HS-5 (cell line): ENCODE measurements at places on chromosomes 1 and 21.
A peak's percentile ranks its signal among the peaks of the same experiment; 100 is the strongest.

DNA sequence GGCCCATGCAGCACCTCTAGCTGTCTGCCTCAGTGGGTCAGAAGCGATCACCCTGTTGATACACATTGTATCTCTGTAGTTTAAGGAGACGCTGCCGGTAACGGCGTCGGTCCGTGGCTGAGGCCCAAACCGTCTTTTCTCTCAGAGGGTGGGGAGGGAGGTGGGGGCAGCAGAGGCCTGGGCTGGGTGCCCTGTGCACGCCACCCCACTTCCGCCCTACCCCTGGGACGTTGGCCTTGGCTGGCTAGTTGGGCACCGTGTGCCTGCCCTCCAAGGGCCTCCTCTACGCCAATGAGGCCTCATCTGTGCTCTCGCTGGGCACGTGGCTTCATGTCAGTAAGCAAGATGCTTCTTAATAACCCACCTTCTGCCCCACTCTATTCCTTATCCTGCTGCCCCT is 9.4 kb downstream of the ZC3H12A start:
- no peak for DNase-seq

DNA sequence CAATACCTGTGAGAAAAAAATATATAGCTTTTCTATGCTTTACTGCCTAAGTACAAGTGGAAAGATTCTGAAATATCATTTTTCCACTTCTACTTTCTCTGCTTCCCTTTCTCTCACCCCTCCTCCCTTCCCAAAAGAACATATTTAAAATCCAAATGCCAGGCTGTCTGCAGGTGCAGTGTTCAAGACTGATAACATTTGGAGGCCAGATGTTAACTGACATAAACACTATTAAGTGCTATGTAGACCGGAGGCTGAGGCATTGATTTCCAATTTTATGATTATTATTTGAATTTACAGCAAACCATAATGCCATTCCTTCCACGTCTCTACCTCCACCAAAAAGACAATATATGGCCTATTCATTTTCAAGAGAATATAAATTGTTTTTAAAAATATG is 296.9 kb upstream of the SGIP1 start:
- no peak for DNase-seq

DNA sequence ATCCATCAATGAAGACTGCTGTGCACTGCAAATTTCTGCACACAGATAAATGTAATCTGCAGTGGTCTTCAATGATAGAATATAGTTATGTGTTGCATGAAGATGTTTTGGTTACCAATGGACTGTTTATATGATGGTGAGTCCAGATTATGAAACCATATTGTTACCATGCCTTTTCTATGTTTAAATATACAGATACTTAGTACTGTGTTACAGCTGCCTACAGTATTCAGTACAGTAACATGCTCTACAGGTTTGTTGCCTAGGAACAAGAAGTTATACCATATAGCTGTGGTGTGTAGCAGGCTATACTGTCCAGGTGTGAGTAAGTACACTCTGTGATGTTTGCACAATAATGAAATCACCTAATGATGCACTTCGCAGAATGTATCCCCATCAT is 40.8 kb downstream of the SORT1 start:
- no peak for DNase-seq

- no peak for DNase-seq
These were observed 25.6 kb downstream of the RUNX1 start for GRCh38 chr21:35023396-35024070.

GRCh38 chr1:20281801-20282200 is 8.9 kb upstream of the VWA5B1 start:
- DNase-seq: peak; percentile 93

- no peak for DNase-seq
These were observed at the start of gene SYT6 for GRCh38 chr1:114153261-114154145. Gene SYT6, minus strand, starts transcription at chr1:114153869. Its CDS starts 97 bp downstream, at chr1:114153772.

DNA sequence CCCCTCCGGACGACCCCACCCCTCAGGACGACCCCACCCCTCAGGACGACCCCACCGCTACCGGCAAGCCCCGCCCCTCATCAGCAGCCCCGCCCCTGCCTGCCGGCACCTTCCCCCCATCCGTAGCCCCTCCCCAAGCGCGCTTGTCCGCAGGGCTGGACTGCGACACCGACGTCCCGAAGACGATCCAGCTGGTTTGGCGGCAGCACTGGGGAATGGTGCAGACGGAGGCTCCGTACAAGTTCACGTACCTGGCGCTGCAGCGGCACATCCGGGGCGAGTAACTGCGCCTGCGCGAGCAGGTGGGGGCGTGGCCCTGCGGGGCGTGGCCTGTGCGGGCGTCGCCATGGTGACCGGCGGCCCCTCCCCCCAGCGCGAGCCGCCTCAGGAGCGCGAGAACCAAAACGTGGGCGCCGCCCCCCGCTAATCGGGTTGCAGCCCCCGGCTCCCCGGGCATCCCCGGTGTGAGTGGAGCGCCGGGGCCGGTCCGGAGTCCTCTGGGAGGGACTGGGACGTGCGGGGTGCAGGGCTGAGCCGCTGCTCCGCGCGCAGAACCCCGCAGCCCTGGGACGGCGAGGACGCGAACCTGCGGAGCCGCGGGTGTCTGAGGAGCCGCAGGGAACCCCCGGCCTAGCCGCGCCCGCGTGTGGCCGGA is 4.9 kb downstream of the RNF223 start:
- DNase-seq: no peak

GRCh38 chr1:179831225-179831624 is 46.4 kb downstream of the TOR1AIP2 start:
- DNase-seq: no peak
